ENCODE measurements at places on chromosomes 6 and 20.

- no peak for DNase-seq
These were observed 116.4 kb upstream of the THBS2 start for GRCh38 chr6:169370054-169370453.

GRCh38 chr6:137237413-137238170 is 18.4 kb upstream of the IFNGR1 start:
- no peak for DNase-seq

- DNase-seq: no peak
These were observed 20.8 kb upstream of the RPS6KA2 start for GRCh38 chr6:166647896-166648295.

DNA sequence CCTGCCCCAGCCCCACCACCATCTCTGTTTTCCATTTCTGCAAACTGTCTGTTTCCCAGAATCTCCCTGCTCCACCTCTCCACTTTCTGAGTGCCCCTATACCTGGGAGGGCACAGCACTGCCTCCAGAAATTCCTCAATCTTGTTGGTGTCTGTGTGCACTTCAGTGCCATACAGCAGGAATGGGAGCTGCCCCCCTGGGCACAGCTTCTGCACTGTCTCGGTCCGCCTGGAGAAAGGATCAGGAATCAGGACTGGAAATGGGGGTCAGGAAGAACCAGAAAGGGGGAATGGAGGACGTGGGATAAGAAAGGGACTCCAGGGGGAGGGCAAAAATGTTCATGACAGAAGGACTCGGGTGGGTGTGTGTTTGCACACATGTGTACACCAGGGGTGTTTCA is 2.6 kb downstream of the CLIC1 start:
- no peak for DNase-seq

GRCh38 chr6:29146179-29146578 is 24.5 kb upstream of the OR2J2 start:
- no peak for DNase-seq

GRCh38 chr20:45934046-45934585 is 367 bp upstream of the PCIF1 start:
- DNase-seq: peak; percentile 61

- DNase-seq: no peak
These were observed 40.1 kb downstream of the ILRUN start for GRCh38 chr6:34656378-34657036.

- DNase-seq: no peak
These were observed 152.3 kb downstream of the EDN1 start for GRCh38 chr6:12442455-12442854.

DNA sequence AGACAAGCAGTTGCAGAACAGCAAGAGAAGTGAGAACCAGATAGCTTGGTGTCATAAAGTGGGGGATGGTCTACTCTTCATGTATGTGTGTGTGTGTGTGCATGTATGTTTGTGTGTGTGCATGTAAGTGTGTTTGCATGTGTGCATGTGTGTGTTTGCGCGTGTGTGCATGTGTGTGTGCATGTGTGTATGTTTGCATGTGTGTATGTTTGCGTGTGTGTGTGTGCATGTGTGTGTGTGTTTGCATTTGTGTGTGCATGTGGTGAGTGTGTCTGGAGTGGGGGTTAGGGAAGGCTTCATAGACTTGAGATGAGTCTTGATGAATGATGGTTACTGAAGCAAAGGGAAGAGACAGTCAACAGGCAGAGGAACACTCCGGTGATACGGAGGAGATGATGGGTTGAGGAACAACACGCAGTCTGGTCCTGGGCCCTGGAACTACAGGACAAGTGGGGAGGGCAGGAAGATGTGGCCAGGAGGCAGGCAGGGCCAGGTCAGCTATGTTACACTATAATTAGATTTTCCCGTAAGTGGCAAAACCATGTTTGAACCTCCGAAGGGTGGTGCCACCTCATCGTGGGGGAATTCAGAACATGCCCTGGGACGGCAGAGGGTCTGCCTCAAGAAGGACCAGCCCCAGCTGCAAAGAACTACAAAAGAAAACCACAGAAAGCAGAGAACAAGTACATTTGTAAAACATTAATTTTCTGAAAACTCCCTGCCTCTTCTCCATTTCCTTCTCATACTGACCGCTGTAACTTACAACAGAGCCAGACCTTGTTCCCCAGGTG is 38.7 kb upstream of the PDE10A start:
- no peak for DNase-seq

DNA sequence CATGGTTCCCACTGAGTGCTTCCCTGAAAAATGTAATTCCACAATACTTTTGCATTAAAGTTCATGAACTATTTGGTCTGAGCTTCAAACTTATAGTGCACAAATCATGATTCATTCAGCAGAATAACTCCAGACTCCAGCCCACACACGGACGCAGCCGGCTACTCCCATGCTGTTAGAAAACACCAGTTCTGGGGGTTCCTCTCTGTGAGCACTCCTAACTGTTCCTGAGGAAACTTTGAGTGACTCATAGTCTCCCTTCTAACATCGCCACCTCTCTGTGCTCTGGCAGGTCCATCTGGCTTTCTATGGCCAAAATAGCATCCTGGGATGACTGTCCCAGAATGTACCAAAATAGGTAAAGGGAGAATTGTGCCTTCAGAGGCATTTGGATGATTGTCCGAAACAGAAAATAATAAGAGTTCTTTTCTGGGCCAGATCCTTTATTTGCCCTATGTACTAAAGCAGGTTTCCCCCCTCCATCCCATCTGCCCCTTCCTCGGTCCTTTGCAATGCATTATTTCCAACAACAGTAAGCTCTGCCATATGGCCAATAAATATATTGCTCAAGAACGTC is 32.3 kb upstream of the LY86 start:
- no peak for DNase-seq

- DNase-seq: no peak
These were observed 90.6 kb upstream of the SYNDIG1 start for GRCh38 chr20:24378661-24379483.

DNA sequence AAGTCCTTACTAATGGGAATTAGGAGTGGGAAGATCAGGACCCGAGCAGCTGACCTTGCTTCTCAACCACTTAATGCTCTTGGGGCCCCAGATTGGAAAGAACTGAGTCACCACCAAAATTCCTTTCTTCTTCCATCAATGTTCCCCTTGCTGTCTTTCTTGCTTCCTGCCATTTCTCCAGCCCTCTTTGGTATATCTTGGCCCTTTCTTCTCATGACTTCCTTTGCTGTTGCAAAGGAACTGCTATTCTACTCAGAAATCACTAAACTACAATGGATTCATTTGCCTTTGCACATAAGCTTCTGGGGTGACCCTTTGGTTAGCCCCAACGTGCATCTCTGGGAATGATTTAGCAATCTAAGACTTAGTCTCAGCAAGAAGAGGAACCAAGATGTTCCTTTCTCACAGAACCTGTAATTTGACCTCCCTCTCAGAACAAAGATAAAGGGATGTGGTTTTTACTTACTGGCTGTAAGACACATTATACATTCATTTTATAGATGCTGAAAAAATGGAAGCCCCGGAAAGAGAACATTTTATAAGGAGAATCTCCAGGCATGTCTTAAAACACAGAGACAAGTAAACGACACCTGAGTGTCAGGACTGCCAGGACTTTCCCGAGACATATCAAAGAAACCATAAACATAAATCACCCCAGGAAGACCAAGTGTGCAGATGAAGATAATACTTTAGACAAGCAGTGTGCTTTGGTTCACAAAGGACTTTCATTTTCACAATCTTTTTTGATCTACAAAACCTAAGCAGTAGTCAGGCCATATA is 99.0 kb upstream of the TNFAIP3 start:
- no peak for DNase-seq

GRCh38 chr20:33681728-33682353 is 4.3 kb downstream of the E2F1 start:
- no peak for DNase-seq

DNA sequence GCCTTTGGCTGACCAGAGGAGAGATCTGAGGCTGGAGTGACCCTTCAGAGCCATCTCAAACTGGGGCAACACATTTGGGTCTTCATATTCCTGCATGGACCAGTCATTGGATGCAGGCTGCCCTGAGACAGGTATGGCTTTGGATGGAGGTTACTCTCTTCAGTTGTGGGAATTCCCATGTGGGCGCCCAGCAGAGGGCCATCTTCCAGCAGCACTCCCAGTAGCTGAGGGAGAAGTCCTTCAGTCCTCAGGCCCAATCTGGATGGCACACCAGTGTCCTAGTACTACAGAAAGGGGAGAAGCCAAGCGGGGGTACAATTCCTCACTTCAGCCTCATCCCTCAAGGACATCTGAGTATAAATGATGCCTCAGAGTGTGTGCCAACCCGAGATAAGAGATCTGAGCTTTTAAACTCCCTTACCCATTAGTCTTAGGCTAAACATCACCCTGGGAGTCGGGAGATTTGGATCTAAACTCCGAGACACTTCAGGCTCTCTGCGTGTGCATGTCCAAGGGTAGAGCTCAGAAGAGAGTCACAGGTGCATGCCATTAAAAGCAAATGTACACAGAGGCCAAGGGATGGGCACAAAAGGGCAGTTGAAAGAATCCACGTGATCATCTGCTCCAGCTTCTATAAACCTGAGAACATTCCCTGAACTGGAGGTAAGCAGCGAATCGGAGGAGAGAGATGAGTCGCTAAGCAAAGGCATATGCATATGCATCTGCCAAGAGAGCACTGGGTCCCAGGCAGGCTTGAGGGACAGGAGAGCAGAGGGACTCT is 204.6 kb downstream of the CD83 start:
- no peak for DNase-seq

Data from naive thymus-derived CD8-positive, alpha-beta T cell (primary cell).